ENCODE measurements at places on chromosomes 7 and 10. TPM values are rescaled to one million over a fixed set of nuclear protein-coding genes. Genes with fewer than 3 reads are reported as not detected.

DNA sequence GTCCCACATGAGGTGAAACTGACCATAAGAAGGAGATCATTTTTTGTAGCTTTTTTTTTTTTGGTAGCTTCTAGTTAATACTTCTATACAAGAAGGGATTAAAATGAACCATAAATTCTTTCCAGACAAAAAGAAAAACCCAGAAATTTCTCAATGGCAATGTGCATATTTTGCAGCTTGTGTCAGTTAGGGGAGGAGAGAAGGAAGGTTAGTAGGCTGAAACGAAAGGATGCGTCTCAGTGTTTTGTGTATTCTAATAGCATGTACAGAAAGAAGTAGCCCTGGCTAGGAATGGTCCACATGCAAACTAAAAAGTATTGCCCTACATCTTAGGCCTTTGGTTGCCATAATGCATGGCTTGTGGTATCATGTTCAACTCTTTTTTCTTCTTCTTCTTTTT, 90.6 kb downstream of the CACNB2 start:
- no peak for DNase-seq

GRCh38 chr10:340646-341045, 205.4 kb downstream of the ZMYND11 start:
- no peak for DNase-seq

DNA sequence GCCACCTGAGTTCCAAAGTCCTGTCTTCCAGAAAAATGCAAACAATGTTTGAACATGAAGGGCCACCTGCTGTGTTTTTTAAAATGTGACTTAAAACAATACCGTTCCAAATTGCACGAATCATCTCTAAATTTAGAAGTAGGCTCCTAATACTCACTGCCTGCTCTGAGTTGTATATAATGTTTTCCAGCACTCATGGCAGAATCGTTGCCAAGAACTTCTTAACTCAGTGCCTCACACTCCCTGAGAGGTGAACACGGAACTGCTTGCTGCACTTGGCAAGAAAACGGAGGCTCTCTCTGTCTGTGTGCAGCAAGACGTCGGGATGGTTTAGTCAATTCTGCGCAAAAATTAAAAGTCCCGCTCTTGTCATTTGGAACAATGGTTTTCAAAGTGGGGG, 757.3 kb upstream of the AUTS2 start:
- no peak for DNase-seq

DNA sequence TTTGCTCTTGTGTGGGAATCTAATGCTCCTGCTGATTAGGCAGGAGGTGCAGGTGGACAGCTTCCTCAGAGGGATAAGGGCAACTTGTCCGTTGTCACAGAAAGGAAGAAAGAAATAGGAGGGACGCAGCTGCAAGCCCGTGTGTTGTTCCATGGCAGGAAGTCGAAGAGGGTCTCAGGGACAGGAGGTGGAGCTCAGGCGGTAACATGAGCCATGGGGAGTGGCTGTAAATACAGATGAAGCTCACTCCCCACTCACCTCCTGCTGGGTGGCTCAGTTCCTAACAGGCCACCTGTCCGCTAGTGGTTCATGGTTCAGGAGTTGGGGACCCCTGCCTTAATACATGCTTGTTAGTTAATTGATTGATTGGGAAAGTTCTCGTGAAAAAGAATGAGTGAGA, 101.7 kb upstream of the SFMBT2 start:
- DNase-seq, result no peak

Gene SKIDA1
- total RNA-seq, result 2.1 TPM

Gene CADPS2
- total RNA-seq, result 8.7 TPM

Gene HTRA1
- total RNA-seq, result 11.5 TPM

Gene TMEM243
- total RNA-seq, result 60.6 TPM
